ENCODE measurements at places on chromosomes 1 and 21.

DNA sequence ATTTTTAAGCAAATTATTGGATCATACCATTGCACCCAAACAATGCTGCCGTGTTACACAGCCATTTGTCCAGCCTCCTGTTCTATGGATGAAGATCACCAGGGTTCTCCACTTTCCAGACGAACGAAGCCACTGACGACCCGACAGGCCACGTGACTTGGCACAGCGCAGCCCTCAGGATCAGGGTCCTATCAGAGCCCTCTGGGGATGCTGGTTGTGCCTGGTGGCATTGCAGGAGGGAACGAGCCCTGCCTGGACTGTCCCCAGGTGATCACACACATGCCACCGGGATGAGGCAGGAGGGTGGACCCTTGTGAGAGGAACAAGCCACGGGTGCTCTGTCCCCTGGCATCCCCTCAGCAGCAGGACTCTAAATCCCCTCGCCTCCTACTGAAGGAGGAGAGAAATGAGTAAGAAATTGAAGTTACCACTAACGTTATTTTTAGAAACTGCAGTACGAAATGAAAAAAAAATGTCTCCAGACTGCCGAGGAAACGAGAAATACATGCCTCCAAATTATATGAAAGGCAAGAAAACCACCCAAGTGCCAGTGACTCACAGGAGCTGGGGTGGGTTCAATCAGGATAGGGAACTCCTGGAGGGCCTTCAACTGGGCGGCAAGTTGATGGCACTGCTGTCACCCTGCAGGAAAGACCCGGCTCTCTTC is 58.7 kb upstream of the PDE9A start:
- DNase-seq, result no peak

- DNase-seq, result no peak
Measured at GRCh38 chr1:167650269-167651160, 20.5 kb downstream of the RCSD1 start.

- DNase-seq, result no peak
Measured at GRCh38 chr21:34841154-34841553, 172.4 kb downstream of the CLIC6 start.

GRCh38 chr1:38285807-38286530 is 239.4 kb upstream of the POU3F1 start:
- DNase-seq, result no peak

DNA sequence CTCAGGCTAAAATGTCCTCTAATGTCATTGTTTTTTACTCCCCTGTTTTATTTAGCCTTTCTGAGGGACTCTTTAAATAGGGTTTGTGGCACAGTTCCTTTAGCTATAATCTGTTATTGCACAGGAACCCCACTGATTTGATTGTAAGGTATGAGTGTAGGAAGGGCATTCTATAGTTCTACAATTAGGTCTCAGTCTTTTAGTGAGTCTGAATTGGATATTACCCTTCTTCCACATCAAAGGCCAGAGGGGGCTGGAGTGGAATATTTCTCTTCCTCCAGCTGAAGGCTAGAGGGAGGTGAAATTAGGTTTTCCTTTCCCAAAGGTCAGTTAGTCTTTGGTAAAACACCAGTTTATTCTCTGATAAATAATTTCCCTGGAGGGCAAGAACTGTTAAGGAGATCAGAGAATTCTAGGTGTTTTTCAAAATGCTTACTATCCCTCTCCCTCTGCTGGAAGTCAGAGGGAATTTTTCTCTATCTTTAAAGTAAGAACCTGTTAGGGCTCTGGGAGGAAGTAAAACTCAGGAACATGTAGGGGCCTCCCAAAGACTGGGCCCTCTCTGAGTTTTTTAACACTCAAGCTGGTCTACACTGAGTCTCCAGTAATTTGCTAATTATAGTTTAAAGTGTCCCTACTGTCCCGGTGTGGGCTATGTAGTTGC is 176.3 kb upstream of the ZNHIT6 start:
- peak; percentile 1 for DNase-seq

GRCh38 chr1:17119773-17120480 is 676 bp upstream of the PADI2 start:
- DNase-seq, result no peak

DNA sequence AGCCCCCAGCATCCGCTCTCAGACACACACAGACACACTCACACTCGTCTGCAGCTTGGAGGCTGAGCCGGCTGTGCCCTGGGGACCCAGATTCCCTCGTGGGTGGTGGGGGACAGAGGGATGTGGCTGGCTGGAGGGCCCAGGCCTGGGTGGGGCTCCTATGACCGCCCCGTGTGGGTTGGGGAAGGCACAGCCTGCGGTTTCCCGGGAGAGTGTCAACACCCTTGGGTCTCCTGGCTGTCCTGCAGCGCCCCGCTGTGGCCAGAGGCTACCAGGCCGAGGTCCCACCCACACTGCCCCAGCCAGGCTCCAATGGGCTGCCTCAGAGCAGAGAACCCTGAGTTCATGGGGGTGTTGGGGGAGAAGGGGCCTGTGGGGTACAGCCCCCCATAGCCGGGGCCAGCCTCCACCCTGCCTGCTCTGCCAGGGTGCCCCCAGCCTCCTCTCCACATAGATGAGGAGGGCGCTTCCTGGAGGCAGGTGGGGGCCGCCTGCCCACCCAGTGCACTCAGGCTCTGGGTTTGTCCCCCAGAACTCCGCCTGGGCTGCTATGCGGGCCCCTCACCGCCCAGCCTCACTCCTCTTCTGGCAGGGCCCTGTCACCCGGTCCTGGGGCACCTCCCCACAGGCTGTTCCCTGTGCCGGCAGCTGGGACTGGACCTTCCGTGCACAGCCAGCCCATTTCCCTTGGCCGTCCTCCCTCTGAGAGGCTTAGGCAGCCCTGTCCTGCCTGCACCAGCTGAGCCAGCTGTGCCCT is at the start of gene TTC34:
TTC34 (minus strand) TSS at position 159 of the 757 bp plus-strand sequence. CDS start 866 bp downstream, outside the sequence.
- DNase-seq, result no peak

Data from amniotic stem cell (primary cell).